ENCODE measurements at places on chromosomes 12 and 14.

GRCh38 chr12:67750513-67751183 lies 102.1 kb downstream of the DYRK2 start:
- no peak for DNase-seq

- DNase-seq, result no peak
Measured at GRCh38 chr12:10701131-10701681, 21.9 kb downstream of the YBX3 start.

GRCh38 chr12:54141431-54142113 lies 47.2 kb downstream of the SMUG1 start:
- DNase-seq, result no peak

- no peak for DNase-seq
Measured at GRCh38 chr12:47742253-47742825, 16.3 kb downstream of the RAPGEF3 start.

DNA sequence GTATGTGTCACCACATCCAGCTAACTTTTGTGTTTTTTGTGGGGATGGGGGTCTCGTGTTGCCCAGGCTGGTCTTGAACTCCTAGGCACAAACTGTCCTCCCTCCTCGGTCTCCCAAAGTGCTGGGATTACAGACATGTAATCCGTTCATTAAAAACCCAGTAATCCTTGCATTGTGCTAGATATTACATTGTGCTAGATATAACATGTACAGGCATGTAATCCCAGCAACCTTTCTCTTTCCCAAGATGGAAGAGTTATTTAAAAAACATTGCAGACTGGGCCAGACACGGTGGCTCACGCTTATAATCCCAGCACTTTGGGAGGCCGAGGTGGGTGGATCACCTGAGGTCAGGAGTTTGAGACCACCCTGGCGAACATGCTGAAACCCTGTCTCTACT lies 19.7 kb downstream of the ELK3 start:
- no peak for DNase-seq

DNA sequence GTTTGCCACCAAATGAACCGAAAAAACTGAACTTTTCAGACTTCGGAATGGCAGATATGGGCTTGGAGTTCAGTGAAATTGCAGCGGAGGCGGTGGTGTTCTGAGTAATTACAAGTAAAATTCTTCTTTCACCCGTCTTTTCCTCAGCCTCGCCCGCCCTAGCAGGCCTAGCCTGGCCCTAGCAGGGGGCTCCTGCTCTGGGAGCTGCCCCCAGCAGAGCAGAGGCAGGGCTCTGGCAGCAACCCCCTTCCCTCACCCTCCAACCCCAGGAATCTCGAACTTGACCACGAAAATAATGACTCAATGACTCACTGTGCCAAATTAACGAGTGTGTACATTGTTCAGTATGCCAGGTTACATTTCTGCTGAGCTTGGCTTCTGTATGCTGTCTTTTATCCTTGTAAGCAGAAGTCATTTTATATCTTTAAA lies 1.1 kb downstream of the PAPLN start:
- no peak for DNase-seq

DNA sequence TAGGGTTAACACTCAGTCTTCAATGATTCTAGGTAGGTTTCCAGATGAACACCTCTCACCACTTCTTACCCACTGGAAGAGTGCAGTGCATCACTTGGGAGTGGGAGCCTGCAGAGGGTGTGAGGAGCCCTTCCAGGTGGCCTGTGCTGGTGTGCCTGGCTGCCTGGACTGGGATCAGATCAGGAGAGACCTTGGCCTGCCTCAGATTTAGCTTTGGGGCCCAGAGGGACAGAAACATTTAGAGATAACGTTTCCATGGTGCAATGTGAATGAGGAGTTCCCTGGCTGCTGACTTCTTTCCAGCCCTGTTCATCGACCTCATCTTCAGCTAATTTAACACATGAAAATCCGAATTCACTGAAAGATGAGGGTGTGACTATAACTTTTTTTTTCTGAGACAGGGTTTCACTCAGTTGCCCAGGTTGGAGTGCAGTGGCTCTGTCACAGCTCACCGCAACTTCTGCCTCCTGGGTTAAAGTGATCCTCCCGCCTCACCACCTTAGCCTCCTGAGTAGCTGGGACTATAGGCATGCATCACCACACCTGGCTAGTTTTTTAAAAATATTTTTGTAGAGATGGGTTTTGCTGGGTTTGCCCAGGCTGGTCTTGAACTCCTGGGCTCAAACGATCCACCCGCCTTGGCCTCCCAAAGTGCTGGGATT lies 53.6 kb downstream of the SUSD6 start:
- no peak for DNase-seq

DNA sequence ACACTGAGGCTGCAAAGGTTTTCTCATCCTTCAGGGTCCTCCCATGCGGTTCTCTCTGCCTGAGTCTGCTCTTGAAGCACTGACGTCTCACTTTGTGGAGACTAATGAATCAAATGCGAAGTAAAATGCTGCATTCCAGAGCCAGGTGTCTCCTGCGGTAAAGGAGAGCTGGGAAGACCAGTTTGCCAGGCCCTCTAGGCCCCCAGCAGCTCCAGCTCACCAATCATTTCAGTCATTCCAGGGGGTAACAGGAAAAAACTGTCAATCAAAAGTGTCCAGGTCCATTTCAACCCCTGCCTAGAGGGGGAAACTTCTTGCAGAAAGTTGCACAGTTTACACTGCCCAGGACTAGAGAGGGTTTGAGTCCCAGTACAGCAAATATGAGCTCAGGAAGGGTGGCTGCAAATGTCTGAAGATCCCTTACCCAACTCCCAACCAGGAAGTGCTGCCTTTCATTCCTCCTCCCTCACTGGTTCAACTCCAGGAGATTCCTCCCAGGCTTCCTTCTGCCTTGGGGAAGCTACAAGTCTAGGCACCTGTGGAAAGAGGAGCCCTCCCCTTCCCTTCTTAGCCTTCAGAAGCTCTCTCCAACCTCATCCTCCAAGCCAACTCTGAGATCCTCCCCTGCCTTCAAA lies 2.7 kb upstream of the NXPH4 start:
- DNase-seq, result no peak

DNA sequence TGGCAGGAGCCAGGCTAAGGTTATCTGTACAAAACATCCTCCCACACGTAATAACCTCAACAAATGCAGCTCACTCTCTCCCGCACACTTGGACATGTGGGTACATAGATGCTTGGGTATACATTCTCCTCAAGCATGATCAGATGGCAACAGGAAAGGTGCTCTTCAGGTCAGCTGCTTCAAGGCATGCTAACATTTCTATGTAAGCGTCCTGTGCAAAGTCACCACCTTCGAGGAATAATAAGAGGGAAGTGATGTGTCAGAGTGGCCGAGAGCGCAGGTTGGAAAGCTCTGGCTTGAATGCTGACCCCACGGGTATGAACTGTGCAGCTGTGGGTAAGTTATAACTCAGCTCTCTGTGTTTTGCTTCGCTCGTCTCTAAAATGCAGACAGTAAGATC lies 24.2 kb upstream of the SLC6A12 start:
- no peak for DNase-seq
